ENCODE measurements at places on chromosomes 3 and 15.
A peak's percentile ranks its signal among the peaks of the same experiment; 100 is the strongest.

- DNase-seq: no peak
Measured at GRCh38 chr3:79973482-79973881, 205.7 kb upstream of the ROBO1 start.

GRCh38 chr3:30760040-30760695, 134.3 kb downstream of the GADL1 start:
- DNase-seq: no peak

- DNase-seq: no peak
Measured at GRCh38 chr3:52415800-52416199, 29.1 kb downstream of the SEMA3G start.

- DNase-seq: no peak
Measured at GRCh38 chr15:95449230-95449628, 881.3 kb upstream of the NR2F2 start.

- no peak for DNase-seq
Measured at GRCh38 chr15:29456964-29457363, 187.3 kb upstream of the NSMCE3 start.

GRCh38 chr3:38297537-38297936, 15.4 kb downstream of the SLC22A14 start:
- no peak for DNase-seq

- no peak for DNase-seq
Measured at GRCh38 chr3:181692311-181693145, 19.2 kb upstream of the SOX2 start.

GRCh38 chr3:195466251-195466650, 23.4 kb upstream of the ACAP2 start:
- no peak for DNase-seq

- no peak for DNase-seq
Measured at GRCh38 chr3:182909318-182910040, 70.9 kb downstream of the DCUN1D1 start.

GRCh38 chr3:59320080-59320479, 270.3 kb upstream of the CFAP20DC start:
- peak; percentile 80 for DNase-seq

DNA sequence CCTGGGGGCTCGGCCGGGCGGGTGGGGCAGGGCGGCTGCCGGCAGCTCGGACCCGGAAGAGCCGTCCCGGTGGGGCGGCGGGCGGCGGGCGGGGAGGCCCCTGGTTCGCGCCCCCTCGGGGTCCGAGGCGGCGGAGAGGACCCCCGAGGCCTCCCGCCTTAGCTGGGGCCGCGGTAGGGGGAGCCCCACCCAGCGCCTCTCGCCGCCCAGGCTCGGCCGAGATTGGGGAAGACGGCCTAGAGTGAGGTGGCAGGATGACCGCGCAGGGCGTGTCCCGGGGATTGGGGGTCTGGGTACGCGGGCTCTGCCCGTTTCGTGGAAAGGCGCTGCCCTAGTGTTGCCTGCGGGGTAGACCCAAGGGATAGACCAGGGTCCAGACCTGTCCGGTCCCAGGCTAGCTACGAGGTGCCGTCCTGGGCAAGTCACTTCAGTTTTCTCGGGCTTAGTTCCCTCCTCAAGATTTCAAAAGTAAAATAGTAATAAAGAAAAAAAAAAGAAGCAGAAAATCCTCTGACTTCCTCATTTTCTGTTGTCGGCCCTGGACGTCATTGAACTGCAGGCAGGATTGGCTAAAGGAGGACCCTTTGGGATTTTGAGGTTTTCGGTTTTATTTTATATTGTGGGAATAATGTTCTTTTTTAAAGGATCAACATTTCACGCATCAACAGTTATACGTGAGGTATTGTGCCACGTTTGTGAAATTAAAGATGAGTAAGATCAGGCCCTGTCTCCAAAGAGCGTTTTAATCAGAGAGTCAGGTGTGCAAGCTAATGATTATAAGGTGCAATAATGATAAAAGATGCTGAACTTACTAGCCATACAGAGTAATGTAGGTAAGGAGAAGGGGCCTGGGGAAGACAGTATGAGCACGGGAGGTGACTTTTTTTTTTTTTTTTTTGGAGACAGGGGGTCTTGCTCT, 679 bp downstream of the IQGAP1 start:
- DNase-seq: peak; percentile 45

- DNase-seq: peak; percentile 90
Measured at GRCh38 chr15:65303687-65304380, 643 bp upstream of the RNU5B-1 start.

DNA sequence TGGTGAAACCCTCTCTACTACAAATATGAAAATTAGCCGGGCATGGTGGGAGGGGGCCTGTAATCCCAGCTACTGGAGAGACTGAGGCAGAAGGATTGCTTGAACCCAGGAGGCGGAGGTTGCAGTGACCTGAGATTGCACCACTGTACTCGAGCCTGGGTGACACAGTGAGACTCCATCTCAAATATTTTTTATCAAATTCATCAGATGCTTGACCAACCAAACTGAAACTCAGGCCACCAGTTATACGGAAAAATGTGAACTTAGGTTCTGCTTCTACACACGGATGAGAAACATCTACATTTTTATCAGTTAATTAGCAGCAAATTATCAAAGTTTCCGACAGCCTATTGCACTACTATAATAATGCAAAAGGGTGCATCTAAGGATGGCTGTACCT, 4.8 kb downstream of the ARF4 start:
- DNase-seq: no peak

GRCh38 chr3:180828723-180829408, 83.6 kb upstream of the FXR1 start:
- DNase-seq: no peak

DNA sequence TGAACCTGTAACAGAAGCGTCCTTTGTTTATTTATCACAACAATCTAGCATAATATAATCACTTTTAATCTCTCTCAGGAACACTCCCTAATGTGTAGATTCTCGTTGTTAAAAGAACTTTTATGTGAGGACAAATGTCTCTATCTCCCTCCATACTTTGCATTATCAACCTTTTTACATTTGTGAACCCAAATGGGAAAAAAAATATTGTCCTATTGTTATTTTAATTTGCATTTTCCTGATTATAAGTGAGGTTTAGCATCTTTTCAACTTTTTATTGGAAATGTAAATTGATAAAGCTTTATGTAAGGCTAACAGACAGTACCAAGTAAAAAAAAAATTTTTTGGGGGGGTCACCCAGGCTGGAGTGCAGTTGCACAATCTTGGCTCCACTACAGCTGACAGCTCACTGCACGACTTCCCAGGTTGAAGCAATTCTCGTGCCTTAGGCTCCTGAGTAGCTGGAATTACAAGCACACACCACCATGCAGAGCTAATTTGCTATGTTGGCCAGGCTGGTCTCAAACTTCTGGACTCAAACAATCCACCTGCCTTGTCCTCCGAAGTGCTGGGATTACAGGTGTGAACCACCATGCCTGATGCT, 33.0 kb upstream of the DENND4A start:
- DNase-seq: no peak

- no peak for DNase-seq
Measured at GRCh38 chr3:160454995-160455394, 5.4 kb upstream of the TRIM59 start.

DNA sequence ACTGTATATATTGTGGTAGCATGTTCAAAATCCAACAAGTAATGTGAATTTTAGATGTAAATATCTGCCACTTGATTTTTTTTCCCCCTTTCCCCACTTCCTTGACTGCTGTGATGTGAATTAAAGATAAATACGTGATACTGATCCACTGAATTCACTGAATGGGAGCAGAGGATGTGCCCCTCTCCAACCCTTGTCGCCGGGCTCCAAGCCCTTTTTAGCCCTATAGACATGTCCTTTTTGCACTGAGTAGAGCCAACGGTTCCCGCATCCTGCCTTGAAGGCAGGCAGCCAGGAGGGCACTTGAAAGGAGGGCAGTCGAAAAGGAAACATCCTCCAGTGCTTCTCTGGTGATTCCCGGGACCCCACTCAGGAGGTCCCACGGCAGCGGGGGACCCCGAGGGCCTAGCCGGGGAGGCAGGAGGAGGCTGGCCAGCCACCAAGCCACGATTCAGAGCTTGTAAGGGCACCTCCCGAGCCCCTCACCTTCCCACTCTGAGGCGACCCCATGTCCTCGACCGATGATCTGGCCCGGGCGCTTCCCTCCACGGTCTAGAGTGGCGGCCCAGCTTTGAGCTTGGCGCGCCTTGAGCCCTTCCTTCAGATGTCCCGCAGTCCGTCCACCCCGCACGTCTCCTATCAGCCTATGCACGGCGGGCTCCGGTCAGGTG, 901 bp upstream of the MANF start:
- DNase-seq: no peak

DNA sequence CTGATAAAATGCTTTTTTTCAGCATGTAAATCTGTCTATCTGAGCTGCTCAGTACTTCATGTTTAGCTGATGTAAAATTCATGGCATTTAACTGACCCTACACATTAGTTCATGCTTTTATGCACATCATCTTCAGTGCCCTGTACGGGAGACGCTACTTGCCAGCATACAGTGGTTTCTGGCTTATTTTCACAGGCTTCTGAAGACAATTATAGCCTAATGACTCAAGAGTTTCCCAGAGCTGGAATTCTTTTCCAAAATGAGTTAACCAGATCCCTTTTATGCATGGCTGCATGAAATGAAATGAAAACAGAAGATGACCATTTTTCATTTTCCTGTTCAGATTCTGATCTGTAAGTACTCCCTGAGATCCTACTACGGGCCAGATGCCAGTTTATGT, 1061.5 kb downstream of the ROBO2 start:
- DNase-seq: no peak

DNA sequence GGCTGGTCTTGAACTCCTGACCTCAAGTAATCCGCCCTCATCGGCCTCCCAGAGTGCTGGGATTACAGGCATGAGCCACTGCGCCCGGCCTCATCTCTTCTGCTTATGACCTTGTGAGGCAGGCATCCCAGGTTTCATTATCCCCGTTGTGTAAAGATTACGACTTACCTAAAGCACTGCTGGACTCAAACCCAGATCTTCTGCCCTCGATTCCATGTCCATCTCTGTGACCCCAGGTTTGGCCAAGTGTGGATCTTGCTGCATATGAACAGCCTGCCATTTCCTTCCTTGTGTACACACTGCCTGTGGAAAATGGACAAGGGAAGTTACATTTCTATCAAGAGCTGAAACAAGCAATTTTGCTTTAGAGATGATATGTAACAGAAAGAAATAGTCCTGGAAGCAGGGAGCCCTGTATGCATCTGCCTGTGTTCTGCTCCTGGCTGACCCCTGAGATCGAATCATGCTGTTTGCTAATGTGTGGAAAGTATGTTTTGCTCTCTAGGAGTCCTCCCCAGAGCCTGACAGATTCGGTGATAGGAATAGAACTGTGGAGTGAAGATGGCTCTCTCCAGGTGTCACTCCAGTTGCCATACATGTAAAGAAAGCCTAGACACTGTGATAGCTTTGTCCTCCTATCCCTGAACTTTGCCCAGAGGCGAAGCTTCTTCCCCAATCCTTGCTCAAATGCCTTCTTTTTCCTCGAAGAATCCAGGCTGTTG, 11.8 kb upstream of the LIPC start:
- DNase-seq: no peak

DNA sequence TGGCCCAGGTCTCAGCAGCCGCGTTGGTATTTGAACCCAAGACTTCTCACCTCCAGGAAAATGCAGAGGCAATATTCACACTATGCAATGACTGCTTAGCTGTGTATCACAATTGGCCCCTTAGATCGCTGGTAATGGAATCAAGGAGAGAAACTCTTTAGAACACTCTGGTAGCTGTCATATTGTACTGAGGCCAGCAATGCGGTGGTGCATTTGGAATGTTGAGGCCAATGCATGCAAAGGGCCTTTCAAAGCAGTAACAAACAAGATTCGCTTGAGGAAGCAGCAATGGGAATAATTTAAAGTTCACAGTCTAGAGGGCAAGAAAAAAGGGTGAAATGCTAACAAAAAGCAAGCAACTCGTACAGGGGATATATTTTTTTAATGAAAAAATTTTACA, 764.1 kb downstream of the GRM7 start:
- DNase-seq: no peak

DNA sequence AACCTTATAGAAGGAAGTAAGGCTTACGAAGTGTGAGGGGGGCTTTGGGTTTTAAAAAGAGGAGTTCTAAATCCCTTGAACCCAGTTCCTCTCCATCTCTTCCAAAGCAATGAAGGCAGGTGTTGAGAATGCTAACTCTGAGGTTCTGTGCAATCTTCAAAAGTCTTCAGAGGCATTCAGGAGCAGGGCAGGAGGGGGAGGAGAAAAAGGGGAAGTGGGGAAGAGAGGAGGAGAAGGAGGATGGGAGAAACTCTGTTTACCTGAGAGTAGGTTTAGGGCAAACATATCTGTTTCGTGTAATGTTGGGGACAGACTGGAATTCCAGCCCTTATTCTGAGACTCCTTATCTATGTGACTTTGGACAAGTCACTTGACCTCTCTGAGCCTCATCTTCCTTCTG, 36.9 kb downstream of the FAM3D start:
- no peak for DNase-seq

DNA sequence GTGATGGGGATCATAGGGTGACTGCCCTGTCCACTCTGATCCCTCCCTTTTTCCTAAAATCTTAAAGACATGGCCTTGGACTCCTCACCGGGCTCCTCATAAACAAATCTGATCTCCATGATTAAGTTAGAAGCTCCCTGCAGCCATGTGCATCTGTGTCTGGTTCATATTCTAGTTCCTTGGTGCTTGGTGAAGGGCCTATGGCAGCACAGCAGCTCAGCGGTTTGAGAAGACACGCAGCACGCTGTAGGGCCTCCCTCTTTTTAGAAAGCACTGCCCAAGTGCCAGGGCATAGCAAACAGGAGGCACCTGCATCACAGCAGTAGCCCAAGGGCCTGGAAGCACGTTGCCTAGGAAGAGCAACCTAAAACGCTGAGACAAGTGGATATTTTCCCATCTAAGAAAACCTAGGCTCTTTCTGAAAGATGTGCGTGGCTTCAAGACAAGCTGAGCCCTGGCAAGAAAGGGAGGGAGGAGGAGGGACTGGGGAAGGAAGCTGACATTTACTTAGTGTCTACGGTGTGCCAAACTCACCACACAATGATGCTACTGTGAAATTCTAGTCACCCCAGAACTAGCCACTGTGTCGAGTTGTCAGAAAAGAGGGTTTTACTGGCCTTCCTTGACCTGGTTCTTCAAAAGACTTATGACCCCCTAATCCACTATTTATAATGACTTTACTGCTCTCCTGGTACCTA, 14.9 kb upstream of the ULK3 start:
- DNase-seq: no peak

DNA sequence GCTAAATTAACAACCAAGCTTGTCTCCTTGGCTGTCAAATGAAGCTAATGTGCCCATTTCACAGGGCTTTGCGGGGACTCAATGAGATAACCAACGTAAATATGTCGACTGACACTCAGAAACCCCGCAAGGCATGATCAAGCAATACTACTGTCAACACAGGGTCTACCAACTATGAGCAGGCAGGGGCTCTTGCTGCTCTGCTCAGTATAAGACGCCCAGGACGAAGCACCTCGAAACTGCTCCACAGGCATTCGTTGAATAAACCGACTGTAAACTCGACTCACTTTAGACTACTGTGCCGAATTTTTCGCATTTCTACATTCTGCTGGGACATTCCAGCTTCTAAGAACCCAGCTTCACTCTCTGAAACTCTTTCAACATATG, 55.0 kb downstream of the FEZF2 start:
- no peak for DNase-seq

DNA sequence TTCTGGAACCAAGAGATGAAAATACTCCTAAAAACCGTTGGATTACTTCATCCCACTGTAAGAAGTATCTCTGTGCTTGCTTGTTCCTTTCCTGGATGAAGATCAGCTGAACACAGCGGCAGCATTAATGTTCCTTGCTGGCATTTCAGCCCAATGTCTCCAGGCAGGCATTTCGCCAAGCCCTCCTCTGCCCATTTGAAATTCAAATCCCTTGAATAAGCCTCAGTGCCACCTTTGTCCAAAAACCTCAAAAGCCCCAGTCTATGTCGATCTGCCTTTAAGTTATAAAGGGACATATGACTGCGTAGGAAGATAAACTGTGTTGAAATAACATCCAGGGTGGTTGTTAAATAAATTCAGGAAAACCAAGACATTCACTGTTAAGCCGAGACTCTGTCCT, 156.8 kb upstream of the PDZRN3 start:
- DNase-seq: no peak
